NCI-H446 (cell line): ENCODE measurements at places on chromosomes 6 and 20.

GRCh38 chr6:14748679-14749078 lies 497.2 kb upstream of the JARID2 start:
- DNase-seq = no peak

- DNase-seq = no peak
Measured at GRCh38 chr20:17610566-17611289, 40.9 kb downstream of the DSTN start.

DNA sequence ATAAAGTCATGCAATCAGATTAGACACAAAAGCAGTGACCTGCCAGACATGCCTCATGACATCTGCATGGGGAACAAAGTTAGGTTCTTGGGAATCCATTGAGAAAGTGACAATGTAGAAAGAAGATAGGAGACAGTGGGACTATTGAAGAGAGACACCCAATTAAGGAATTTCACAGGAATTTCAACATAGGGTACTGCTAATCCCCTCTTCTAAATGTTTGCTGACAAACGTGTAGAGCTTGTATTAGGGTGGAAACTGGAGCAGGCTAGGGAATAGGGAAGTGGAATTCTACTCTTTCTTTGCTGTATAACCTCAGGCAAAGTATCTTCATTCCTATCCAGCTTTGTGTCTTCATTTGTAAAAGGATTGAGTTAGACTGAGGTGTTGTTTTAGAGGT lies 409.4 kb upstream of the SASH1 start:
- no peak for DNase-seq

DNA sequence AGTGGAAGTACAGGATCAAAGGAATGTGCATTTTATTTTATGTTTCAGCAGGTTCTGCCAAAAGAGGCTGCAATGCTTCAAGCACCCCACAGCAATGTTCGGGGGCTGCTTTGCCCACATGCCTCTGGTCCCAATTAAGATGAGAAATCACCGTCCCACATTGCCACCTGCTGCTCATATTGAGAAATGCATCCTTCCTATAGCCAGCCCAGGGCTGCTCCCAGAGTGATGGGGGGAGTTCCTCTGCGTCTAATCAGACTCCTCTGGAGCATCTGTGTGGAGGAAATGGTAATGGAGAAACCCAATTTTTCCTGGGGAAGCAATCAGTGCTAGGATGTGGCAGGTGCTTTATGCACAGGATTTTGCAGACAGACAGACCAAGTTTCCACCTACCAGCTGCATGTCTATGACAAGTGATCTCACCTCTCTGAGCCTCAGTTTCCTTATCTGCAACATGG lies 33.7 kb downstream of the PTGIS start:
- peak; percentile 84 for DNase-seq

GRCh38 chr6:2848851-2849250 lies 7.2 kb upstream of the SERPINB1 start:
- no peak for DNase-seq

- no peak for DNase-seq
Measured at GRCh38 chr20:63791497-63792156, 39.4 kb downstream of the ZBTB46 start.

GRCh38 chr6:154457046-154457713 lies 53.3 kb downstream of the CNKSR3 start:
- no peak for DNase-seq

DNA sequence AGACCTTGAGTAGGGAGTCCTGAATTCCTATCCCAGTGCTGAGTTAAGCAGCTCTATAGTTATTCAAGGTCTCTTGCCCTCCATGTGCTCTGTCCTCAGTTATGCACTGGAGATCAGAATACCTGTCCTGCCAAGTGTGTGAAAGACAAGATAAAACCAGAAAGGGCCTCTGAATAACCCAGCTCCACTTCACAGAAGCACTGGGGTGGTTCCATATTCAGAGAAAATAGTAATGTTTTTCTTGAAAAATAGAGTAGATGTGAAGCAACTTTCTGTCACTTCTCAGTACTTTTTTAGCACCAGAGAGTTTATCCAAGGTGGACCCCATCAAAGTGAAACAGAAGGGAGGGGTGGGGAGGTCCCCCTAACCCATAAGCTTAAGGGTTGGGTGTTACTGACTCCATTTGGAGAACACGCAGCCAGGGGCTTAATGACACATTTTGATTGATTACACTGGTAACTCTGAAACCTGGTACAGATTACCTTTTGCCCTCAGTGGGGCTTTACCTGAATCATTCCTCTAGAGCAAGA lies 509.8 kb upstream of the JARID2 start:
- DNase-seq = no peak

GRCh38 chr6:136786658-136787057 lies 5.6 kb downstream of the MAP3K5 start:
- DNase-seq = no peak

DNA sequence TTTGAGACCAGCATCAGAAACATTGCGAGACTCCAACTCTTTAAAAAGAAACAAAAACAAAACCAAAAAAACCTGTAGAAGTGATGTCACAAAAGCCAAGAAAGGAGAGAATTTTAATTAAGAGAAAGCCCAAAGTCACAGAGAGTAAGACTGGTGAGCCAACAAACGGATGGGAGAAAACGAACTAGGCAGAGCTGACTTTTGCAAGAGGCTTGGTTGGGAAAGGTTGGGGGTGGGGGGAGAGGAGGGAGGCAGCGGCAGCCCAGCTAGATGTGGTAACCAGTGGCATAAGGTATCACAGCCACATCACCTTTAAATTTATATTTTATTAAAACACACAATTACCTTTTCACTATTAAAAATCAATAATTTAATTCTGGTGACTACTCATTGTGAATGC lies 23.5 kb downstream of the NOL7 start:
- no peak for DNase-seq

DNA sequence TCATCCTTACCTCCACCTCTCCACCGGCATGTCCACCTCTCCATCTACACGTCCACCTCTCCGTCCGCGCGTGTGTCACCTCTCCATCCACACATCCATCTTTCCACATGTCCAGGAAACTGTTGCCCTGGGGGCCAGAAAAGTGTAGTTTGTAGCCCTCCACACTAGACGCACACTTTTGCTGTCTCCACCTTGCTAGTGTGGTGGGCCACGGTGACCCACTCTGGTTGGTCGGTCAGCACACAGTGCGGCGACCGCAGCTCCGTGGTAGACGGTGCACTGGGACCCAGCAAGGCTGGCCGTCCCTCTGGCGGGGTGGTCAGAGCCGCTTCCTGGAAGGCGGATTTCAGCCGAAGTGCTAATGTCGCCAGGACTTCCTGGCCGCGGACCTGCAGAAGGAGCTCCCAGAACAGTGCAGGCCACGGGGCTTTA lies 268.6 kb downstream of the DLL1 start:
- no peak for DNase-seq

DNA sequence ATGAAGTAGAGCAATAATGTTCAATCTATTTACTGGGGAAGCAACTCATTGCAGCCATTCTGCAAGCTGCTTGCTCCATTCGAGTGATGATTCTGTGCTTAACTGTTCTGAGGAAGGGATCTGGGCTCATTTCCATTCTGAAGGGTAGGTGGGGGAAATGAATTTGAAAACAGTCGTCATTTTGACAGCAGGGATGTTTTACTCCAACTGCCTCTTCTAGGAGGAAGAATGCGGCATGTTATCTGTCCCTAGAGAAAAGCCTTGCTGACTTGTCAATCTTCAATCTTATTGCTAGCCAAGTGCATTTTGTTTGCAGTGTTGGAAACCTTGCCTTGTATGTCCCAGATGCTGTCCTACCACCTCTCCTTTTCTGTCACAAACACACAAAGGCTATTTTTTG lies 105.9 kb downstream of the PRDM13 start:
- peak; percentile 34 for DNase-seq

- DNase-seq = no peak
Measured at GRCh38 chr20:588476-588875, 21.6 kb downstream of the TCF15 start.

GRCh38 chr6:150966786-150967185 lies 101.3 kb downstream of the MTHFD1L start:
- no peak for DNase-seq

- DNase-seq = peak; percentile 62
Measured at GRCh38 chr6:87729965-87730719, 28.1 kb upstream of the AKIRIN2 start.

- DNase-seq = no peak
Measured at GRCh38 chr6:147141711-147142308, 62.4 kb upstream of the STXBP5 start.

GRCh38 chr20:41047279-41047974 lies 18.8 kb downstream of the TOP1 start:
- DNase-seq = no peak

DNA sequence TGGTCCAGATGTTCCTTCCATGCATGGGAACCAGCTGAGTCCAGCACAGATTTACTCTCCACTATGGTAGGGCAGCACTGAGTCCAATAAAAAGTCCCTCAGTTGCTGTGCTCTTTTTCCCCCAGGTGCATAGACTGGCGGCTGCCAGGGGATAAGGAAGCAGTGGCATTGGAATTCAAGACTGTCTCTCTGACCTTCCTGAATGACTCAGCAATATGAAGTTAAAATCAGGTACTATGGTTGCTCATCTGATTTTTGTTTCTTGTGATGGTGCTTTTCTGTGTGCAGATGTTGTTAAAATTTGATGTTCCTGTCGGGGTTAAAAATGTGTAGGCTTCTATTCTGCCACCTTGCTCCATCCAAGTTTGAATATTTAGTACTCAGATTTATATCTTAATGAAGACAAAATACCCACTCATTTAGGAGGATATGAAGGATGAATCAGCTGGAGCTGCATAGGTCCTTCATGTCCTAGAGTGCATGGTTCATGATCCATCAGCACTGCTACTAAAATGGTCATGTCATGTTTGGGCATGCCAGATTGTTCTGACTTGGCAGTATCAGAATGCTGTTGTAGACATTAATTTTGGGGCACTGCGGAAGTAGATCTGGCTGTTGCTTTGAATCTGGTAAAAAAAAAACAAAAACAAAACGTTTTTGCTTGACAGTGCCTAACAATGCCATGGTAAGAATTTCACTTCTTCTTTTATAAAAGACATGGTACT lies 321.2 kb upstream of the MAP3K7 start:
- DNase-seq = no peak

- no peak for DNase-seq
Measured at GRCh38 chr6:27891320-27891875, 20.8 kb downstream of the OR2B2 start.

DNA sequence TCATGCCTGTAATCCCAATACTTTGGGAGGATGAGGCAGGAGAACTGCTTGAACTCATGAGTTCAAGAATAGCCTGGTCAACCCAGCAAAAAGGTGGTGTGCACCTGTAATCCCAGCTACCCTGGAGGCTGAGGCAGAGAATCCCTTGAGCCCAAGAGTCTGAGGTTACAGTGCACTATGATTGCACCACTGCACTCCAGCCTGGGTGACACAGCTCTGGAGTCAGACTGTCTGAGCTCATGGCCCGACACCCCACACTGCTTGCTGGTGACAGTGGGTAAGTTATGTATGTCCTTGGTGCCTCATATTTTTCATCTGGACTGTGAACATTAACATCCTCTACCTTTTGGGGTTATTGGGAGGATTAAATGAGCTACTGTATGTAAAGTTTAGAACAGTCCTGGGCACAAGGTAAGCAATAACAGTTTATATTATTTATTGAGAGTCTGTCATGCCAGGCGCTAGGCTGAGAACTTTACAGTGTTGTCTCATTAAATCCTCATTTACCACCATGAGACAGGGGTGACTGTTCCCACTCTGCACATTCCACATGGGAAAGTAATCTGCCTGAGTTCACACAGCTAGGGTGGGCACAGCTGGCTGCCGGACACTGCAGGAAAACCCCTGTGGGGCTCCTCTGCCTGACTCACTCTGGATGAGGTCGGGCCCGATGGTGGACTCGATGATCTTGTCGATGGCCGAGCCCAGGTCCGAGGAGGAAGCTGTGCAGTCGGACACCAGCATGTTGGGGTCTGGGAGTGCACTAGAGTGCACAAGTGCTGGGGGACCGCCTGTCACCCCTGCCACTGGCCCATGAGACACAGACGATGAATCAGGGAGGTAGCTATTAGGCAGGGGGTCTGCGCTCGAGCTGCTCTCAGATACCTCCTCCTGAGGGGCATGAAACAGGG lies 2.9 kb downstream of the ZNF335 start:
- no peak for DNase-seq

GRCh38 chr6:15841937-15842726 lies 179.3 kb upstream of the DTNBP1 start:
- no peak for DNase-seq

DNA sequence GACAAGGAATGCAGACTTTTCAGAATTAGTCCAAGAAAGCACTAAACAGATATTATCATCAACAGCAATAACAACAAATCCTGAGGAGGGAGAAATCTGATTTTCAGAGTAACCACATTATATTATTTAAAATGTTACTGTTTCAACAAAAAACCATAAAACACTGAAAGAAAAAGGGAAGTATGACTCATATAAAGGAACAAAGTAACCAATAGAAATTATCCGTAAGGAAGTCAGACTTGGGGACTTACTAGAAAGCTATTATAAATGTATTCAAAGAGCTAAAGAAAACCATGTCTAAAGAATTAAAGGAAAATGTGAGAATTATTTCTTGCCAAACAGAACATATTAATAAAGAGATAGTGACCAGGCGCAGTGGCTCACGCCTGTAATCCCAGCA lies 98.1 kb downstream of the MYLK4 start:
- DNase-seq = no peak

DNA sequence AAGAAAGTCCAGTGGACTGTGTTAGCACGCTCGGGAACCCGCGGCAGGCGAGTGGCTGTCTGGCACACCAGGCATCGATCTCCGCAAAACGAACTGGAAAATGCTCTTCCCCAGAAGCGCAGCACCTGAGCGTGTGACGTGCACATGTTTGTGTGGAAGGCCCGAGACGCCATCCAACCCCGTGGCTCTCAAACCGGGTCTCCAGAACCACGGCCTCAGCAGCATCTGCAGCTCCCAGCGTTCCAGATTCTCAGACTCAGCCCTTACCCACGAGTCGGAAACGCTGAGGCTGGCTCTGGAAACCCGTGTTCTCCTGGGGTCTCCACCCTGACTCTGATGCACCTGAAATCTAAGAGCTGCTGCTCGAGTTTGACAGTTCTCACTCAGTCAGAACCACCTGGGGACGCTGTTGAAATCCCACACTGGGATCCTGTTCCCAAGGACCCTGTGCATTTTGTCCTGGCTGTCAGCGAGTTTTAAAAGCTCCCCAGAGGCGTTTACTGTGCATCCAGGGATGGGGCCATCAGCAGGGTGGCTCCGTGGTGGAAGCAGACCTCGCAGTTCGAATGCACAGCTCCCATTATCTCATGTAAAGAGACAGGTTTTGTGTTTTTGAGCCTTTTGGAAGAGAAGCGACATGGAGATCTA lies 69.0 kb downstream of the DLL1 start:
- DNase-seq = no peak

GRCh38 chr6:152680879-152681517 lies 16.7 kb upstream of the MYCT1 start:
- no peak for DNase-seq
